Stimulated activated CD4-positive, alpha-beta T cell treated with anti-CD3 and anti-CD28 coated beads, Interleukin-4, amount 100 ng/mL, for 24 hours (primary cell): ENCODE measurements at places on chromosomes 3 and 15.

DNA sequence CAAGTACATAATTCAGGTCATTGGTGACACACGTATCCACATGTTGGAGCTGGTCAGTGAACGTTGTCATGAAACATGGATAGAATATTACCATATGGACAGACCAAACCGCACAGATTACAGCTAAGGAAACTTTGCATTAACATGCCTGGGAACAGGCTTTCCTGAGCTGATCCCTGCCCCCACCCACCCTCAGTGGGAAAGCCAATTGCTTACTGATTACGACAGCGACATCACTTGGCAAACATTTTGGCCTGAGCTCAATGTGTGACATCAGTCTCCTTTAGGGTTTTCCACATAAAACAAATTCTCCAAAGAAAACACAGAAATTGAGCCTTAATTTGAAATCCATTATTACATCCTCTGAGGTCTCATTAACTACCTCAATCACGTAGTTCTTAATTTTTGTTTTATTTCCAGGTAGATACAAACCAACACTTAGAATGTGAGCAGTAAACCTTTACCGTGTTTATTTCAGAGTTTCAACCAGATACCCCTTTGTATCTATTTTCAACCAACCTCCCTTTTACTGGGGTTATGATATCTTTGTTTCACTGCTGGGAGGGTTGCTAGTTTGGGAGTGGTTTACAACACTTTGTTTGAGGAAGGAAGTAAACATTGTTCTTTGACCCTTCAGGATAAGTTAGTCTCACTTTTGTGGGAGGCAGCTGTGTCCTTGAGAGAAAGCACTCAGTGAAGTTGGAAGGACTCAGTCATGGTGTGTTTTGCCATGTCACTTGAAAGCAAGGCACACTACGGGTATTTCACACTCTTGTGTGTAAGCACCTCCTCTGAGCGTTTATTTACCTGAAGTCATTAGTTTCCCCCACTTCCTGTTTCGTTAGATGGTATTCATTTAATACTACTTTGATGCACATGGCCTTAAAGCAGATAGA, 103.1 kb downstream of the CMSS1 start:
- no peak for DNase-seq

DNA sequence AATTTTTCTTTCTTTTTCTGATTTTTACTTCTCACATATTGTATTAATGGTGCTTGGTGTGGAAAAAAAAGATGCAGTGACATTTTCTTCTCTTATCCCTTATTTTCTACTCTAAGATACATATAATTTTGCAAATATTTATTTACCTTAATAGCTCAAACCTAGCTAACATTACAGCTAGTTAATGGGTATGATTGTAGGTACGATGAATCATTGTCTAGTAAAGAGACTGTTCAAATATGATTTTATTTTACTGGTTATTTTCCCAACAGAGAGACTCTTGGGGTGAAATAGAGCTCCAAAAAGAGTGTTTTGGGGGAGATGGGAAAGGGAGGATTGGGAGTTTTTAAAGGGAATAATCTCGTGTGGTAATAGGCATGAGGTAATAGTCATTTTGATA, 206.0 kb downstream of the RBMS3 start:
- no peak for DNase-seq

DNA sequence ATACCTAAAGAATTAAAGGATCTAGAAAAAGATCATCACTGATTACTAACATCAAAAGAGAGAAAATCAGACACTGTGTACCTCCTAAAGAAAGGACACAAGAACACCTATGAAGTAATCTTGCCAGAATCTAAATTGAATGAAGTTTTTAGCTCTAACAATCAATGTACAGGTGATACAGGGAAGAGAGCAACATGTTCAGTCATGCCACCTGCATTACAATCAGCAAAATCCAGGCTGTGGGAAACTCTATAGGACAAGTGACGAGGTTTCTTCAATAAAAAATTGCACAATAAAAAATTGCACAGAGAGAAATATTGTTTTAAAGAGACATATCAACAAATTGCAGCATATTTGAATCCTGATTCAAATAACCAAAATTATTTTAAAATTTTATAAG, 93.3 kb downstream of the SEMA5B start:
- DNase-seq, result no peak

DNA sequence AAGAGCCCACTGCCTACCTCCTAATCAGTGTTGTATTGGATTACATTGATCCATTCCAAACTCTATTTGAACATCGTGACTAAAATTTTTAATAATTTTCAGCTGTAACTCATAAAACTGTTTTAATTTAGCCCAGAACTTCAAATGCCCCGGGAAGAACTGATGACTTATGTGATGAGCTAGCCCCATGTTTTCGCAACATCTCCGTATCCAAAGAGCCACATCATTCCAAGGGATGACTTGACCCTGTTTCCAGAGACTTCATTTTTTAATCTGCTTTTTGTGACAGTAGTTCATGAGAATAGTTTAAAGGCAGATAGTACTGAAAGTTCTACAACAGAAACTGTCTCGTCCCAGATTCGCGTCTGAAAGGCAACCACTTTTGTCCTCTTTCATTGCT, 97.4 kb downstream of the STAC start:
- no peak for DNase-seq

DNA sequence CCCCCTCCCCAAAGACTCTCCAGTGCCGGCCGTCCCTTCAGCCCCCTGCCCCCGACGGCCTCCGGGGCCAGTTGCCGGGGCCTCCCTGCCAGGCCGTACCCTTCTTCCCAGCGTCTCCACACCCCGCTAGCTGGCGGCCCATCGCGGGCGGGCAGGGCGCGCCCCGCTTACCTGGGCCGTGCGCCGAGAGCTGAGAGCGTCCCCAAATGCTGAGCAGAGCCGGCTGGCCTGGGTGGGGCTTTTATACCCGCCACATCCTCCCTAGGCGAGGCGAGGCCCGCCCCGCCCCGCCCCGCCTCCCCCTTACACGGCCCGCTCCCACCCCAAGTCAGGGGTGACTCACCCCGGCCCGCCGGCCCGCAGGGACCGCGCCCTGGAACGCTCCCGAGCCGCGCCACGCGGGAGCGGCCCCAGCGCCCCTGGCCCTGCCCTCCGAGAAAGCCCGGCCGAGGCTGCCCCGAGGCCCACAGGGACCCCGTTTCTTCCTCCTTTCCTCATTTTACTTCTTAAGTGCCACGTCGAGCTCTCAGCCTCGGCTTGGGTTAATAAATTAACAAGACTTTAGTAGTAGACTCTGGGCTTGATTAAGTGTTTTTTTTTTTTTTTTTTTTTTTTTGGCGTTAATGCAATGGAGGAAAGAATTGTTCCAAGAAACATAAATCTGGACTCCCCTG, at the start of gene ANXA2:
ANXA2 (minus strand) TSS at position 215 of the 674 bp plus-strand sequence. CDS start 11,911 bp downstream, outside the sequence.
- DNase-seq, result peak; percentile 81

GRCh38 chr3:29605845-29606244, 325.0 kb downstream of the RBMS3 start:
- no peak for DNase-seq

DNA sequence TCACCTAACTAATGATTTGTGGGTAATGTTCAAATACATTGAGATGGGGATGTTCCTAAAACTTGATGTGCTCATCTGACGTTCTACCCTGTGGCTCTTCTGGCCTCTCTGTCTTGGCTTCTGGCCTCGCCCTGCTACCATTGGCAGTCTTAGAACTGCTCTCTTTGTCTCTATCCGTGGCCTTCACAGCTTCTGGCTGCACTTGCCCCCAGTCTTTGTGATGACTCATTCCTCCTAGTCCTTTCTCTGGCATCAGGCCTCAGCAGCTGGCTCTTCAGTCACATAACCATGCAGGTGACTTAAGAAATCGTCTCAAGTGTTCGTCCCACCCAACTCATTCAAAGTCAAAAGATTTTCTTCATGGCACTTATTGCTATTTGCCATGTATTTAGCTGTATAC, 188.1 kb downstream of the BBX start:
- DNase-seq, result no peak

DNA sequence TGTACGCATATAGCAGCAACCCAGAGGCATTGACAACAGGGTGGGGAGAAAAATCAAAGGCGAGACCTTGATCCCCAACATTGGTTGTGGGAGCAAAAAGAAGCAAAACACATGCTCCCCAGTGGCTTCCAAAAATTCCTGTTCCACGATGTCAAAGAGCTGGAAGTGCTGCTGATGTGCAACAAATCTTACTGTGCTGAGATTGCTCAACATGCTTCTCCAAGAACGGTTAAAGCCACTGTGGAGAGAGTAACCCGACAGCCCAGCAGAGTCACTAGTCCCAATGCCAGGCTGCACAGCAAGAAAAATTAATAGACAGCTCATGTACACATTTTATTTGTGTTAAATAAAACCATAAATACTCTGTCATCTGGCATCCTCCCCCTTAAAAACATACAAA, 179.9 kb upstream of the PFN2 start:
- no peak for DNase-seq

DNA sequence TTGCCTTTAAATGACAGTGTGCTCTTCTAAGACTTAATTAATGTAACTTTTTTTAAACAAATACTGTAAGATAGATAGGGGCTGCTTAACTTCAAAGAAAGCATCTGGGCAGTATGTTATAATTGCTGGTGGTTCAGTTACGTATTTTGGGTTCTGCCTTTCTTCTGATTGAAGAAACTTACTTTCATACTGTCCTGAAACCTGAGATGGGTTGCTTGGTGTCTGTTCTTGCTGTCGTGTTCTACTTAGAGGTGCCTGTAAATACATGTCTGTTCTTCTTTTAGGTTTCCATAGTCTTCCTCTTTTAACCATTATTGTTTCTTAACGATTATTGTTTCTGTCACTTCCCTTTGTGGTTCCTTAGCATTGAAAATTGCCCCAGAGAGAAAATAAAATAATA, 297.7 kb upstream of the CHRM5 start:
- no peak for DNase-seq

DNA sequence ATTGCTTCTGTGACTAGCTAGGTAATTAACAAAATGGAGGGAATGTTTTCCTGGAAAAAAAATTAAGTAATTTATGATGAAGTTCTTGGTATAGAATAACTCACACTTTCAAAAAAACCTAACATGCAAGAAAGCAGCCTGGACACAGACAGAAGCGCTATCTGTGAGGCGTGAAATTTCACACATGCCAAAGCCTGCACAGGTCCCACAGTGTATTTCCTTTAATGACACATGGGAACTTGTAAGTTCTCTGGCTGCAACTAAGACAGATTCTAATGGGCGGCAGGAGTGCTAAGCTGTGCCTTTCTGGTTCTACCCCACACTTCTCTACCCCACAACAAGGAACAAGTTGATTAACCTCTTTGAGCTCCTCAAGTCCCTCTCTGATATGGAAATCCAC, 84.9 kb upstream of the NEO1 start:
- DNase-seq, result no peak

DNA sequence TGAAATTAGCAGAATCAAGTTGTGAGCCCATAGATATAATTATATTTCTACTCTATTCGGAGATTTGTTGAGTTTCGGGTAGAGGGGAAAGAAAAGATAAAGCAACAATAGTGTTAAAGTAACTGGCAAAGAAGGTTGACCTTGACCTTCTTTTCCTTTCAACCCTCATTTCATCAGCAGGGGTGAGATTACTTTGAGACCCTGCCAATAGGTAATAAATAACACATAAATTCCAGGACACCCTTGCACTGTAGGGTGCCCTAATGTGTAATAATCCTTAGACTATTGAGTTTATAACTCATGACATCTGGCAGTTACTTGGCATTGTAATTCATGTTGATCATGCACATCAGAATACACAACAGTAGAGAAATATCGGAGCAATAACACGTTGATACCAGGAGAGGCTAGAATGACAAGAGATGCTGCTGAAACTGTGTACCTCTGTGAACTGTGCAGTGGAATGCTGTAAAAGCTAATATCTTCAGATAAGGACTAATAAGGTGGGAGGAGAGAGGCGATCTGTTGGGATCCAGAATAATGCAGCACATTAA, 426.7 kb downstream of the ROBO2 start:
- no peak for DNase-seq

- no peak for DNase-seq
Measured at GRCh38 chr15:68537097-68537496, 41.7 kb upstream of the CORO2B start.

DNA sequence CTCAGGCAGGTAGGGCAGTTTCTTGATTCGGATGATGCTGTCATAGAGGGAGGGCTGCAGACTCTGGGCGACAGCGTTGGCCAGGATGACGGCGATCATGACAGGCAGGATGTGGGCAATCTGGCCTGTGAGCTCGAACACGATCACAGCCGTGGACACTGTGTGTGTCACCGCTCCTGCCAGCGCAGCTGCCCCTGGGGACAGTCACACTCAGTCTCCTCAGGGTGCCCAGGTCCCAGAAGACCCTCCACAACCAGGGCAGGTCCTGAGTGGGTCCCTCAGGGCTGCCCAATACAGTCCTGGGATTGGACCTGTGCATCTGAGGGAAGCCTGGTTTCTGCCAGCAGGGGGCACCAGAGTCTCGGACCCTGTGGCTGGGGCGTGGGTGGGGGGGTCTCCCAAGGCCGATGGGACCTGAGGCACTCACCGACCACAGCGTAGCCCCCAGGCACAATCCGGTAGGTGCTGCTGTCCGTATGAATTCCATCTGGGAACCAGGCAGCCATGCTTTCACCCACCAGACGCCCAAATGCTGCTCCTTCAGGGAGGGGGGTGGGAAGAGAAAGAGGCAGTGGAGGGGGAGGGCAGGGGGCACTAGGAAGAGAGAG, 7.2 kb downstream of the CLCN2 start:
- DNase-seq, result peak; percentile 71

GRCh38 chr3:153330901-153331300, 168.9 kb downstream of the RAP2B start:
- no peak for DNase-seq

DNA sequence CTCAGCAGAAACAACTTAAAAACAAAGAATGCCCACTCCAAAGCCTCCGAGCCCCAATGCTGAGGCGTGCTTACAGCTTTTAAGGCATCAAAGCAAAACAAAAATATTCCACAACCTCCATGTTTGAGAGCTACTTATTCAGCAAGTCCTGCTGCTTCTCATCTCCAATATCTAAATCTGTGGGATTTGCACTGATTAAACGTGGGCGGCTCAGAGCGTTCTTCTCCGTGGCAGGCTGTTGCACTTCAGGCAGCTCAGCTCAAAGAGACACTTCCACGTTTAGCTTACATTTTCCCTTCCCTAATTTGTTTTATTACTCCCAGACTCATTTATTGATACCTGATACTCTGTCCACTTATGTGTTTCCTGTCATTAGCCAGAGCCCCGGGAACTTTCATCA, 282.6 kb upstream of the MCTP2 start:
- no peak for DNase-seq

DNA sequence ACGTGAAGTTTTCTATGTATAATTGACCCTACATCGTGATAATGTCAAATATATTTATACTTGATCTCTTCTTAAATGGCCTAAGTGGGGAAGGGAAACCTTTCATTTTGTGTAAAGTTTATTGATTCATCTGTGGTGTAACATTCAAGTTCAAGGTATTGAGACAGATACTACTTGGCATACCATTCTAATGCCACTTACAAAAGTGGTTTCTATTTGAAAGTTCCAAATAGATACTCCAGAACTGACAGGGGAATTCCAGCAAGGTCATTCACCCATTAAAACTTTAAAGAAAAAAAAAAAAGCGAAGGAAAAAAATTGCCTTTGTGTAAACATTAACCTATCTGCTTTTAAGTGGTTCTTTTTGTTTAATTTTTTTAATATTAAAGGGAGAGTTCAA, 45.3 kb upstream of the MAP3K13 start:
- DNase-seq, result no peak

- DNase-seq, result no peak
Measured at GRCh38 chr3:175274056-175274455, 414.9 kb downstream of the NAALADL2 start.
